Amniotic epithelial cell (primary cell): ENCODE measurements at places on chromosomes 12 and 14.

- no peak for DNase-seq
Measured at GRCh38 chr14:38089123-38089522, 118.6 kb upstream of the SSTR1 start.

DNA sequence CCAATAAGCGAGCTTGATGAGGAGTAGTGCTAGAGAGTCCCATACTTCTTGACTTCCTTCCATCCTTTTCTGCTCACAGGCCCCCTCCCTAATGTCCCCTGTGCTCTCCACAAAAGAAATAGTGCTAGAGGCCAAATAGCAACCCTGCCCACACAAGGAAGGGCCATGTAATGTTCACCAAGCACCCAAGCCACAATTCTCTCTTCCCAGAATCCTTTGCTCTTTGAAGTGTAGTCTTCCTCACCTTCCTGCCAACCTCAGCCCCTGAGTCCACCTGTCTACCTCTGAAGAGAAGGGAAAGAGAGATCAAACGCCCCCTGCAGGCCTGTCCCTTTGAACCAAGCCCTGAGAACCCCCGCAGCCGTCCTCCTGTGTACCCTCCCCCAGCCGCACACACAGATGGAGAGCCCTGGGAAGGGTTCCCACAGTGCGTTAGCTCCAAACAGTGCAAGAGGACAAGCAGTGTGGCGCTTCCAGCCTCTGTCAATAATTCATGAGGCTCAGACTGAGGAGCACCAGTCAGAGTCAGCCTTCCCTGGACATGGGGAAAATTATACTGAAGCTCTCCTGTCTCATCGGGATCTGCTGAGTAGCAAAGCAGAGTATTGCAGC is 1.9 kb upstream of the DHRS4 start:
- no peak for DNase-seq

GRCh38 chr12:51760231-51760630 is 88.3 kb downstream of the FIGNL2 start:
- DNase-seq = no peak

GRCh38 chr14:50022661-50023060 is 93.7 kb downstream of the VCPKMT start:
- no peak for DNase-seq

GRCh38 chr12:101604132-101604531 is 9.4 kb downstream of the MYBPC1 start:
- DNase-seq = no peak

DNA sequence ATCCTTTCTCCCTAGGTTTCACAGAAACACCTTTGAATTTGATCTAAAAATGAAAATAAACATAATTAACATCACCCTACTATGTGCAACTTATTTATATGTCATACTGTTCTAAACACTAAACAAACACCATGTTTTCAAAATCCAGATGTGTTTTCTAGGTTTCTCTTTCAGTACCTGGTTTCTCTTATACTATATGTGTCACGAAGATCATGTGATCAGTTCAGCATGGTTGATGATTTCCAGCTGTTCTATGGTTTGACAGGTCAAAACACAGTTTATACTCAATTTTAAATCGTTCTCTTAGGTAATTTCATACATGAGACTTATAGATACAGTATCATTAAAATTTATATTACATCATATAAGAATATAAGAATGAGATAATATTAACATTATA is 373.1 kb downstream of the SOX5 start:
- DNase-seq = no peak

GRCh38 chr14:66005900-66006434 is 480.2 kb upstream of the CCDC196 start:
- peak; percentile 44 for DNase-seq
